ENCODE measurements at places on chromosomes 12 and 14.

- no peak for DNase-seq
Observed at GRCh38 chr12:97637770-97638169, 175.2 kb downstream of the RMST start.

DNA sequence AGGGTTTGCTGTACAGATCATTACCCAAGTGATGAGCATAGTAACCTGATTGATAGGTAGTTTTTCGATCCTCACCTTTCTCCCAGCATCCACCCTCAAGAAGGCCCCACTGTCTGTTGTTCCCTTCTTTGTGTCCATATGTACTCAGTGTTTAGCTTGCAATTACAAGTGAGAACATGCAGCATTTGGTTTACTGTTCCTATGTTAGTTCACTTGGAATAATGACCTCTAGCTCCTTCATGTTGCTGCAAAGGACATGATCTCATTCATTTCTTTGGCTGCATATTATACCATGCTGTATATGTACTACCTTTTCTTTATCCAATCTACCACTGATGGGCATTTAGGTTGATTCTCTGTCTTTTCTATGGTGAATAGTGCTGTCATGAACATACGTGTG is 181.6 kb upstream of the FOXG1 start:
- no peak for DNase-seq

DNA sequence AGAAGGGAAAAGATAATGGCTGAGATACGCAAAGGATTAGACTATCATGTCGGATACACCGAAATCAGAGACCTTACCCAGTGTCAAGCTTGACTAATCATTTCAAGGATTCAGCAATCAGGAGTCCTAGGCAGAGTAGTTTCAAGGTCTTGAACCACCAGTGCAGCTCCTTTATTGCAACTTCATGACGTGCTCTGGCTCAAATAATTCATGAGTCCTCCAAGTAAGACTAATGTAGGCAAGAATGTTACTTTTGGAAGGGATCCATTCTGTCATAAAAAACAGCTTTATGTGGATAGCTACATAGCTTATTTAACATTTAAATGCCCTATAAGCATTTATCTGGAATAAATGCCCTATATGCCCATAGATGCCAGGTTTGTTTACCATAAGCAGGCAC is 123.2 kb downstream of the LMO3 start:
- no peak for DNase-seq

GRCh38 chr12:29614694-29615325 is 117.3 kb upstream of the OVCH1 start:
- no peak for DNase-seq

DNA sequence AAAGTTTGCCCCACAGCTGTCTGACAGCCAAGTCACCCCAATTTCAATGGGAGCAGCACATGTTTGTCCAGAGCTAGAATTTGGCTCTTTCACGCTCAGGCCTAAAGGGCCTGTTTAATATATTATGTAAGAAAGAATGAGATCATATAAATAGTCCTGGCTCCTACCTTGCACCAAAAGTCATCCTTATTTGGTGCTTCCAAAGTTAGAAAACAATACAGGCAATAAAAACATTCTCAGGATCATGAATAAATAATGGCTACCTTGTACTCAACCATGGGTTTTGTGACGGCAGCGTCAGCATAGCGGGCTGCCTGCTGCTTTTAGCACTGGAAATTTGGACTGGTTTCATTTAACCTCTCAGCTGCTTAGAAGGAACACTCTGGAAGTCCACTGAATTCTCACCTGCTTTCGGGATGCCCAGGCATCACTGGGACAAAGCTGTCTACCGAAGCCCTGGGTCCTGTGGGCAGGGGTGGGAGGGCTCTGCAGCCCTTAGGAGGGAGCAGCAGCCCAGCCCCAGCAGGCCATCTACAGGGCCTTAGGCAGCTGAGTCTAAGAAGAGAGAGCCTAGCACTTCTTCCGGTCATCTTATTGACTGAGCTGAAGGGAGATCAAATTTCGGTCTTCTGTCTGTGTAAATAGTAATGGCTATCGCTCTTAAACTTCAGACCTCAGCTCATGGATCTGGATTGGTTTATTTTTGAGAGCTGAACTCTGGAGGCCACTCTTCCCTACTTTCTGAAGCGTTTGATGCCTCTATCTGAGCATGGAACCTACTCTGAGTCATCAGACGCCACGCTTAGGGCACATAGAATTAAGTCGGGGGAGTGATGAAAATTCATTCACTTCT is 106.5 kb downstream of the SAMD4A start:
- DNase-seq: no peak

All from NCI-H1694 treated with DMSO at 0.1 percent for 48 hours (cell line).